ENCODE measurements at places on chromosomes 5 and 9. TPM values are rescaled to one million over a fixed set of nuclear protein-coding genes. Genes with fewer than 3 reads are reported as not detected.

CBY3 gene
- total RNA-seq = 0.40 TPM

RORB gene
- 0.03 TPM for total RNA-seq

DNA sequence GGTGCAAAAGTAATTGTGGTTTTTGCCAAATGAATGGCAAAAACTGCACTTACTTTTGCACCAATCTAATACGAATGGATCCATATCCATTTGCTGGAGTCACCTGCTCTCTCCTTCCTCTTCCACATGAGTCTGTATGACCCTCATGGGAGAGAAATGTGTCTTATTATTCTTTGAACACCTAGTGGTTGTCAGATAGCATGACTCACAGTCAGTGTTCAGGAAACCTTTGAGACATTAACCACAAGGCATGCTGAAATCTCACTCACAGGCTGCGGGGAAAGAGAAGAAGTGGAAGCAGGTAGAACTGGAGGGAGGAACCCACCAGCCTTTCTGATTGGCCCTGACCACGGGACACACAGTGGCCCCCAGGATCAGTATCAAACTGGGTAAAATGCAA lies 222.8 kb upstream of the KLF4 start:
- no peaks in the 10 kb centered on the region for H3K4me1 ChIP-seq
- no peaks in the 10 kb centered on the region for H3K27me3 ChIP-seq
- H3K36me3 ChIP-seq = no peaks in the 10 kb centered on the region
- DNase-seq = no peak

DNA sequence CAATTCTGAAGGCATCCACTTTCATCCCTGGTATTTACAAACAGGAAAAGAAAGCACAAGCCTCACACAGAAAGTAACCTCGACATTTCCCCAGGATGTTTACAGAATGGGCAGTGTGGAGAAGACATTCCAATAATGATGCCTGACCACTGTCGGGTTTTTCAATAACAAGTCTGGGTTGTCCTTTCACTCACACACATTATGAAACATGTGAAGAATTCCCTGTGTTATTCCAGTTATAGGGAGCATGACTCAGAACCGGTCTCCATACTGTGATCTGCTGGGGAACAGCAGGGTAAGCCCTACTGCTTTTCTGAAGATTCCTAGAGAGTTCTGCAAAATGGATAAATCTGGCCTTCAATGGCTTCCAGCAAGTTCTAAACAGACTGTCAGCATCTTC lies 155.3 kb downstream of the ADAMTS12 start:
- H3K4me1 ChIP-seq = no peaks in the 10 kb centered on the region
- DNase-seq = no peak
- H3K36me3 ChIP-seq = no peaks in the 10 kb centered on the region
- H3K4me3 ChIP-seq = no peak overlapping the region

- H3K4me3 ChIP-seq = no peak overlapping the region
- peaks cover 9% of the 10 kb centered on the region for H3K4me1 ChIP-seq
- H3K27me3 ChIP-seq = no peaks in the 10 kb centered on the region
- H3K36me3 ChIP-seq = no peaks in the 10 kb centered on the region
- DNase-seq = no peak
Measured at GRCh38 chr9:33437205-33437604, 10.2 kb downstream of the AQP3 start.

All from activated naive CD8-positive, alpha-beta T cell treated with anti-CD3 and anti-CD28 coated beads, Interleukin-2, amount 10 ng/mL, durations not matched to agents 7 days and 5 days (primary cell).